ENCODE measurements at places on chromosomes 7 and 10. TPM values are rescaled to one million over a fixed set of nuclear protein-coding genes. Genes with fewer than 3 reads are reported as not detected.

DNA sequence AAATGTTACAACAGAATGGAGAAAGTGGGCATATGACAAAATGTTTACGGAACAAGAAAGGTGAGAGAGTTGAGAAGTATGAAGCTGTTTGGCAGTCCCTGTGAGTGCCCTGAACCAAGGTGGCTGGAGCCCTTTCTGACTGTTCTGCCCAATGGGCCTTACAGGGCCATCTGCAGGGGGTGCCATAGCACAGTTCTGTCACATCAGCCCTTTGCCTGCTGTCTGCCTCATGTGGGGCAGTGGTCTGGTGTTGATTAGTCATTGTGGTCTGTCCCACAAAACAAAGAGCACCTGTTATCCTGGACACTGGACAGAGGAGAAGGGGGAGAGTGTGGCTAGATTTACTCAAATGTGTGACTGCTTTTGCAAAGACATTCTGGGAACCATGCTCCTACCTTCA, 51.5 kb upstream of the OSBPL3 start:
- no peaks in the 10 kb centered on the region for H3K36me3 ChIP-seq
- no peak for DNase-seq
- no peak overlapping the region for H3K27ac ChIP-seq
- H3K4me1 ChIP-seq = peaks cover 9% of the 10 kb centered on the region

GRCh38 chr7:137757146-137757925, 89.4 kb downstream of the DGKI start:
- no peaks in the 10 kb centered on the region for H3K4me1 ChIP-seq
- no peak overlapping the region for H3K4me3 ChIP-seq
- no peaks in the 10 kb centered on the region for H3K27me3 ChIP-seq

DNA sequence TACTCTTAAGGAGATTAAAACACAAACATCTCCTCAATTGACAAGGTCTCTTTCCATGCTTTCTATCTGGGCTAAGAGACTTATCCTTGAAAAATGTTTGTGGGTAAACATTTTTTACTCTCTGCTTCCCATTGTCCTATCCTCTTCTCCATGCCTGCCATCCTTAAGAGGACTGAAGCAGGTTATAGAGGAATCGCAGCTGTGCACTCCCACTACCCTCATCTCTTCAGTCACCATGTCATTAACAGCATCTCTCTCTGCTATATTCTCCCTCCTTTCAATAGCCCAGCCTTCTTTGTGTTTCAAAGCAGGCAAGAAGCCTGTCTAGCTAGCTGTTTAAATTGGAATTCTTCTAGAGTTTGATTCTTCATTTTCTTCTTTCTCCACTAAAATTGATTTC, 22.6 kb downstream of the COL1A2 start:
- peaks cover 33% of the 10 kb centered on the region for H3K36me3 ChIP-seq
- no peak for DNase-seq
- H3K27ac ChIP-seq = peak overlapping the region; percentile 43
- H3K4me3 ChIP-seq = no peak overlapping the region
- peaks cover 39% of the 10 kb centered on the region for H3K4me1 ChIP-seq
- H3K27me3 ChIP-seq = no peaks in the 10 kb centered on the region

DNA sequence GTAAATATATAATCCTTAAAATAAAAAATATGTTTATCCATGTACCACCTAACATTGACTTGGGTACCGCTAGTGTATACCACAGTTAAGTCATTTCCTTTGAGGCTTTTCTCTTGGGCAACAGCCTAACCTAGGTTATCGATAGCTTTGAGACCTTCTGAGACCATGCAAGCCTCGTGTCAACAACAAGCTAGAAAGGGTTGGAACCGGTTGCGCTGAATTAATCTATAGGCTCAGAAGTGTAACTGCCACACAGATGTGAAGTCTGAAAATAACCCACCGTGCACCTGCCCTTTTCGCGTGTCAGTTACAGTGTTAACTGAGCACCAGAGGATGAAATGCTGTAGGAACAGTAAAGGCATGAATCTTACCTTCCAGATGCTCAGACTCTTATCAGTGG, 59.8 kb downstream of the ARID5B start:
- no peak overlapping the region for H3K27ac ChIP-seq
- H3K36me3 ChIP-seq = peaks cover 4% of the 10 kb centered on the region
- H3K27me3 ChIP-seq = no peaks in the 10 kb centered on the region
- peaks cover 5% of the 10 kb centered on the region for H3K4me1 ChIP-seq

DNA sequence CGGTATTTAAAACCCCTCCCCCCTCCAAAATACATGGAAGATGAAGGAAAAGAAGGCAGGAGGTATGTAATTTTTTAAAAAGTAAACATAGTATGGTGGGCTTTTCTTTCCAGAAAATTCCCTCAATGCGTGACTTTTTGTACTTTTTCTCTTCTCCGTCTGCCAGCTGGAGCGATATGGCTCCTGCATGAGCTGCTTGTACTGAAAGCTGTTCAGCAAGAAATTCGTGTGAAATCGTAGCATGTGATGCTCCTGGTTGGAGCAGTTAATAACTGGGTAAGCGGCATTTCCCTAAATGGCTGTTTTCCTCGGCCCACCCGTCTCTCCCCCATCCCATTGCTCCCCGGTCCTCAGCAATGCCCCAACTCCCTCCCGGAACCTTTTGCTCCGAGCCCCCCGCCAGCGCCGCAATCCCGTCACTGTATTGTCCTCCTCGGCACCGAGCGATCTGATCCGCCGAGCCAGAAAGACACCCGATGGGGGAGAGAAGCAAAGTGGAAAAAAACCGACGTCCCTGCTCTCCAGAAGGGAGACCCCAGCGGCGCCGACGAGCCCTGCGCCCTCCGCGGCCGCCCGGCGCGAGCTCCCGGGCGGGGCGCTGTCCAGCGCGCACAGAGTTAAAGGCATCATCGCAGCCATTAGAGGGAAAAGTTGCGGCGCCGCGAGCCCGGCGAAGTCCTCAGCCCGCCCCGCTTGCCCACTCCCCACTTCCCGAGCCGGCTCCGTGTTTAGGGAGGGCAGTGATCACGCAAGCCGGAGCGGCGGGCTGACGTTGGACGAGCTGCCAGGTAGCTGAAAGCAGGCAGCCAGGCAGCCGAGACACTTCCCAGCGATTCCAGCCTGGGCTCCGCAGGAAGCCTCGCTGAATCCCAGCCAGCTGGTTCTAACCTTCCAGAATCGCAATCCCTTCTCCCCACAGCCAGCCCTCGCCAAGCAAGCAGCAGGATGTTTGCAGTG, at the start of gene VSTM2A:
TSS of gene VSTM2A (plus strand) at position 707 of the 957 bp plus-strand sequence. CDS start 356 bp downstream, outside the sequence.
- no peak within 1 kb of the TSS for H3K27ac ChIP-seq
- peaks cover 20% of the 10 kb centered on the region for H3K27me3 ChIP-seq
- no peaks in the 10 kb centered on the region for H3K36me3 ChIP-seq
- DNase-seq = peak; percentile 3

GRCh38 chr10:52136921-52137320, 177.2 kb upstream of the DKK1 start:
- H3K4me3 ChIP-seq = no peak overlapping the region
- DNase-seq = no peak
- H3K4me1 ChIP-seq = no peaks in the 10 kb centered on the region
- H3K36me3 ChIP-seq = no peaks in the 10 kb centered on the region

UNCX gene
- not detected for total RNA-seq

MRC1 gene
- not detected for total RNA-seq

PRKAR2B gene
- 12.6 TPM for total RNA-seq

All from fibroblast of lung (primary cell).